ENCODE measurements at places on chromosomes 5 and 9.

DNA sequence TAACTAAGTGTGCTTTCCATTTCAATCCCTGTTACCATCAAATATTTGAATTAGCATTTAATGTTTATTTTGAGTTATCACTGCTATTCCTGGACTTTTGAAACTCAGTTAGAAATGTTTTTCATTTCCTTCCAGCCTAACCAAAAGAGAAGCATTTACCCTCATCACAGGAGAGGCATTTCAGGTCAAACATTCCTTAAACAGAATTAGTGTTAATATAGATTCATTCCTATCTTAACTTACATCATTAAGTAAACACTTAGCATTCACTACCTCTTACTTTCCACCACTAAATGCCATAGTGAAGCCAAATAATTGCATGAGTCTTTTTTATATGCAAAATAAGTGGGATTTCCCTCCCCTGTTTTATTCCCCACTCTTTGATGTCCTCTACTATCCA is 136.6 kb upstream of the OR13F1 start:
- DNase-seq = no peak

- DNase-seq = no peak
These were observed 1.0 kb upstream of the SAP30L start for GRCh38 chr5:154444556-154445421.

- DNase-seq = no peak
These were observed 12.9 kb downstream of the STKLD1 start for GRCh38 chr9:133389025-133389557.

DNA sequence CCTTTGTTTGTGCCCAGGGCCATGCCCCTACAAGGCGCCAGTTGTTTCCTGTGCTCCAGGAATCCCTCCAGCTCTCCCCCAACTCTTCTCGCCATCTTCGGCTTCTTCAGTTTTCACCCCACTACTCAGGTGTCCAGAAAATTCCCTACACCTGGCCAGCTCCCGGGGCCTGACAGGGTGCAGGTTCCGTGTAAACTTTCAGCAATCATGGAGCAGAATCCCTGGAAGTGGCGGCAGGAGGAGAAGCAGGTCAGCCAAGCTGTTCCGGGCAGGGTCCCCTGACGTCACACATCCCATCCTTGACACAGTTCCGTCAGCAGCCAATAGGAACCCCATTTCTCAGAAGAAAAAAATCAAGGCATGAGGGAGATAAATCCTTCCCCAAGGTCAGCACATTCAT is 12.2 kb upstream of the ADGRD2 start:
- no peak for DNase-seq

DNA sequence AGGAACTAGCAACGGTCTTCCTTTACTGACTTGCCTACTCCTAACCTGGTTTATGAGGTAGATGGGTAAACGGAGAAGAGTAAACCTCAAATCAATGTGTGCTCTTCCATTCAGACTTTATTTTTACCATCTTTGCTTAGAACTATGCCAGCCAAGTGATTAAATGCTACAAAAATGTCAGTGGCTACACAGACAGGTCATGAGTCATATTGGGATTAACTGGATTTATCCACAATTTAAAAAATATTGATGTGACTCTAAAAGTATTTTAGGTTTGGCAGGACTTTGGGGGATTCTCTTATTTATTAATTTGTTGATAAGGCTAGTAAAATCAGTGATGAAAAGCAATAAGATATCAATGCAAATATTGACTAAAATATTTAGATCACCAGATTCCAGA is 275.0 kb downstream of the PLK2 start:
- no peak for DNase-seq

DNA sequence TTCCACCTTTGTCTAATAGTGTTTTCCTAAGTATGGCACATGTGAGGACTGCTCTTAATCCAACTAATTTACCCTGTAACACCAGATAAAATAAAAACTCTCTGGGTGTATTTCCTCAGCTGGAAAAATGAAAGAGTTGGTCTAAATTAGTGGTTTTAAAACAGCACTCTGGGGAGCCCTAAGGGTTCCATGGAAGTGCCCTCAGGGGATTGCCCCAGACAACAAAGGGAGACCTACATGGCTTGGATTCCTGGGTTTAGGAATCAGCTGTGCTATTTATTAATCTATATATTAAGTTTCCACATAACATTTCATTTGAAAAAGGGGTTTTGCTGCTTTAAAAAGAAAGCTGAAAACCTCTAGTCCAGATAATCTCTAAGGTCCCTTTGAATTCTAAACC is 20.2 kb downstream of the ADAMTS6 start:
- no peak for DNase-seq

GRCh38 chr9:68560071-68560844 is 19.6 kb upstream of the TMEM252 start:
- no peak for DNase-seq

GRCh38 chr9:306907-307306 is 92.2 kb downstream of the DOCK8 start:
- no peak for DNase-seq

DNA sequence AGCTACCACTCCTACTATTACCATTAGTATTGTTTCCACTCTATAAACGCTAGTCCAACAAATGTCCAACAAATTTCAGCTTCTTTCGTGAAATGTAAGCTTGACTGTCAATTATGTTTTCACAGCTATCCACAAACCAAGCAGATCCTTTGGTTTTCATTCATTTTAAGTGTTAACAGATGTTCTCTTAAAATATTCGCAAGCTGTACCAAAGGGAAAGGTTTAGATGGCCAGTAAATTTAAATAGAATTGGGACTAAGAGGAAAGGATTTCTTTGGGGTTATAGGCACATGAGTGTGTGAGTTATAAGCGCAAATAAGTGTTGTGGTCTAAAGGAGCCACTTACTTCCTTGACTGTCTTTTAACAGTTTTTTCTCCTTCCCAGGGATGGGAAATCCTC is 136.8 kb upstream of the ADRA1B start:
- no peak for DNase-seq

- DNase-seq = no peak
These were observed 75.7 kb downstream of the TEK start for GRCh38 chr9:27184556-27185351.

DNA sequence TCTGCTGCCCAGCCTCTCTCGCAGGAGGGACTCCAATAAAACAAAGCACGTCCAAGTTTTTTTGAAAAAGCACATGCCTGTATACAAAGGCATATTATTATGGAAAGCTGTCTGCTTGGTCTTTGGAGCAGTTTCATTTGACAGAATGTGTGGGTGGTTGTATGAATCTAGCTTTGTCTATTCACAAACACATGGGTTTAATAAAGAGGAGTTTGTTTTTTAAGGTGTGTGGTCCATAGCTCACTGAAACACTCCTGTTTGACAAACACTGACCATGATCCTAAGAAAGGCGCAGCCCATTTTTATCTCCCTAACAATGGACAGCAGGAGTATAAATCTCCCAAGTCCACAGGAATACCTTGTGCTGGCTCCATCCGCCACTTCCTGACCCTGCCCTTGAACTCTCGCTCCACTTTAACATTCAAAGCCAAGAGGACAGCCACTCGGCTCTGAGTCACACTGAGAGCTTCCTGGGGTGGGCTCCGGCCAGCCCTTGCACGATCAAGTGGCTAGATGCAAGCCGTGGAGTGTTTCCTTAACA is 371.9 kb downstream of the EBF1 start:
- no peak for DNase-seq

DNA sequence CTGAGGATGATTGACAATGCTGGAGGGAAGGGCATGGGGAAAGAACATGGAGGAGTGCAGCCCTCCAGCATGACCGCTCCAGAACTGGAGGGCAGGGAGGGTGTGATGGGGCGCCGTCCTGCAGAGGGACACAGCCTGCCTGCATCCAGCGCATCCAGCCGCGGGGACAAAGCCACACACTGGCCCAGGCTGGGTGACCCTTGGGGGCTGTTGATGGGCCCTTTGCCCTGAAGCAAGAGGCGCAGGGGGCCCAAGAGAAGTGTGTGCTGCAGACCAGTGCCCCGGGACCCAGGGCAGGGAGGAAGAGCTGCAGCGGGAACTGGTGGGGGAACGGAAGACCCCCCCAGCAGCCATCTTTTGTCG is 169.8 kb upstream of the PPP1R26 start:
- DNase-seq = no peak

GRCh38 chr9:15553528-15553898 is 670 bp downstream of the CCDC171 start:
- DNase-seq = no peak

DNA sequence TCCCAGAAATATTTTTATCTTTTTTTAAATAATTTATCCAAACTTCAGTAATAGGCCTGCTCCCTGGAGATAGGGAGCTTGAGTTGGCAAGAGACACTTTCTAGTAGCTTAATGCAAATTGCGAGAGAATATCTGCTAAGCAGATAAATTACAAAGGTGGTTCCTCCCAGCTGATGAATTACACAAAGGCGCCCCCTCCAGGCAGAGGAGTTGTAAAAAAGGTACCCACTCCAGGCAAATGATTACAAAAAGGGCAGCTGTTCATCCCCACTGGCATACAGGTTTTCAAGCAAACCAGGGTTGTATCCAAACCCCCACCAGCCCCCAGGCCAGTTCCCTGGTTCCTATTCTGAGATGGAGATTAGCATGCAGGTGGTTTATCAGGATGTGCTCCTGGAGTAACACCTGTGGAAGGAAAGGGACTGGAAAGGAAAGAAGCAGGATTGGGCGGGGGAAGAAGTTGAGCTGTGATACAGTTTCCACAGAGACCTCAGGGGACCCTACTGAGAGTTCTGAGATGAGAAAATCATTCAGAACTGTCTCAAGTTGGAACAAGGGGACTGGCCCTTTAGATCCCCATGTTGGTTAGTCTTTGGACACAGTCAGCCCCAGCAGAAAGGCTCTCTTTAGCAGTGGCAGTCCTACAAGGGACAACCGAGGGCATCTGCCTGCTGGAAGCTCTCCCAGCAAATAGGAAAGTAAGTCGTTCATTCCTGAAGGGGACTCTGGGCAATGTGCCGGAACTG is 25.5 kb downstream of the ESM1 start:
- no peak for DNase-seq

GRCh38 chr9:75715360-75715759 is 175.1 kb upstream of the PCSK5 start:
- no peak for DNase-seq

- no peak for DNase-seq
These were observed 65.3 kb upstream of the SMC2 start for GRCh38 chr9:104028827-104029226.

DNA sequence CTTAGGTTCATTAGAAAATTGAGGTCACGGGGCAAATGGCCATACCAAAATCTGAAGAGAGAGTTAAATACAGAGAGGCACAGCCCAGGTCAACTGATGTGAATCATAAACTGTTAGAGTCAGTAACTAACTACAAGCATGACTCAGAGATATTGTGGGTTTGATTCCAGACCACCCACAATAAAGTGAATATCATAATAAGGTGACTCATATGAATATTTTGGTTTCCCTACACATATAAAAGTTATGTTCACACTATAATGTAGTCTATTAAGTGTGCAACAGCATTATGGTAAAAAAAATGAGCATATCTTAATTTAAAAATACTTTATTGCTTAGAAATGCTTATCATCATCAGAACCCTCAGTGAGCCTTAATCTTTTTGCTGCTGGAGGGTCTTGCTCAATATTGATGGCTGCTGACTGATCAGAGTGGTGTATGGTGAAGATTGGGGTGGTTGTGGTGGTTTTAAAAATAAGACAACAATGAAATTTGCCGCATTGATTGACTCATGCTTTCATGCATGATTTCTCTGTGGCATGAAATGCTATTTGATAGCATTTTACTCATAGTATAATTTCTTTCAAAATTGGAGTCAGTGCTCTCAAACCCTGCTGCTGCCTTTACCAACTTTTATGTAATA is 53.1 kb upstream of the EDIL3 start:
- no peak for DNase-seq

DNA sequence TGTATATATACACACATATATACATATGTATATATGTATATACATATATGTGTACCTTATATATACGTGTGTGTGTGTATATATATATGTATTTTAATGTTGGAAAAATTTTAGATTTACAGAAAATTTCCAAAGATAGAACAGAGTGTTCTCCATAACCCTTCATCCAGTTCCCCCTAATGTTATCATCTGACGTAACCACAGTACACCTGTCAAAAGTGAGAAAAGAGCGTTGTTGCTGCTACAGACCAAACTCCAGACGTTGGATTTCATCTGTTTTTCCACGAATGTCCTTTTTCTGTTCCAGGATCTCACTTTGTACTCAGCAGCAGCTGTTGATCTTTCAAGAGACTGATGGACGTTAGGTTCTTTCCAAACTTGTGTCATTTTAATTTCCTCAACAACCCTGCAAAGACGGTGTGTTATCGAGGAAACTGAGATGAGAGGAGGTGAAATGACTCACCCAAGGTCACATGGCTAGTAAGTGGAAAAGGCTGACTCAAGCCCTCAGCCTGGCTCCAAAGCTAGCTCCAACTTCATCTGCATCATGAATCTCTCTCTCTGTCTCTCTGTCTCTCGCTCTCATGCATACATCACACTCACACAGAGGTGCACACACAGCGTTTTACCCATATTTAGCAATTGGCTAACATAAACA is 17.0 kb upstream of the NTNG2 start:
- DNase-seq = no peak

GRCh38 chr9:114900942-114901802 is 29.2 kb downstream of the TNFSF8 start:
- DNase-seq = no peak

GRCh38 chr5:95735406-95735805 is 4.3 kb downstream of the RHOBTB3 start:
- DNase-seq = no peak
